Activated CD4-positive, alpha-beta T cell treated with anti-CD3 and anti-CD28 coated beads, Interleukin-2, amount 50 U/mL, for 48 hours (primary cell): ENCODE measurements at places on chromosomes 4 and X.

- DNase-seq = no peak
Observed at GRCh38 chr4:77715414-77716290, 103.5 kb downstream of the CNOT6L start.

- no peak for DNase-seq
Observed at GRCh38 chr4:76546759-76547742, 112.0 kb downstream of the SHROOM3 start.

DNA sequence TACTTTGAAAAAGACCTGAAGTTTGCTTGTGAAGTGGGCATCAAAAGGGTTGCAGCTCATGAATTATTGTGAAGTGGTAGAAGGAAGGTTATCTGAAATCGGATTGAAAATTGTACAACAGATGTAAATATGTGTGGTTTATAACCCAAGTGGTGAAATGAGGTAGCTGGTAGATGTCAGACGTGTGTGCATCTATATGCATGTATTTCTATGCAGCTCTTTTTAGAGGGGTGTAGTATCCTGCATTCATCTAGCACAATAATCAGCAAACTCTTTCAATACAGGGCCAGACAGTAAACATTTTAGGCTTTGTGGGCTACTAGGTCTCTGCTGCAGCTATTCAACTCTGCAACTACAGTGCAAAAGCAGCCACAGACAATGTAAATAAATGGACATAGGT lies 9.4 kb downstream of the ATRX start:
- DNase-seq = no peak

DNA sequence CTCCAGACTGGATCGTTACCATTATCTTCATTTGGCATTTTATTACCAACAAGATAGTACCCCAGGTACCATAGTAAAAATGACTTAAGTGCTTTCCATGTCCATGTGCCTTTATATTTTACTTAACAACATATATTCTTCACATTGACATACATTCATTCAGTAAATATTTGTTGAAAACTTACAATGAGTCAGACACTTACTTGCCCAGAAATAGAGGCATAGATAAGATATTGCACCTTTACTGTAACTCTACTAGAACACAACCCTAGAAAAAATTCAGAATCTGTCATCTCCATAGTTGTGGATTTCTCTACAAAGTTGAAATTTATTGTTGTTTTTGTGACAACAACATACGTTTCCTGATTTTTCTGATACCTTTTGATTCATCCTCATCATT lies 640.6 kb downstream of the RPA4 start:
- no peak for DNase-seq

- DNase-seq = no peak
Observed at GRCh38 chrX:1807301-1807731, 192.5 kb downstream of the ASMT start.

- DNase-seq = no peak
Observed at GRCh38 chr4:2831611-2832308, 11.9 kb upstream of the ADD1 start.

GRCh38 chrX:11793734-11794133 lies 35.7 kb downstream of the MSL3 start:
- no peak for DNase-seq

DNA sequence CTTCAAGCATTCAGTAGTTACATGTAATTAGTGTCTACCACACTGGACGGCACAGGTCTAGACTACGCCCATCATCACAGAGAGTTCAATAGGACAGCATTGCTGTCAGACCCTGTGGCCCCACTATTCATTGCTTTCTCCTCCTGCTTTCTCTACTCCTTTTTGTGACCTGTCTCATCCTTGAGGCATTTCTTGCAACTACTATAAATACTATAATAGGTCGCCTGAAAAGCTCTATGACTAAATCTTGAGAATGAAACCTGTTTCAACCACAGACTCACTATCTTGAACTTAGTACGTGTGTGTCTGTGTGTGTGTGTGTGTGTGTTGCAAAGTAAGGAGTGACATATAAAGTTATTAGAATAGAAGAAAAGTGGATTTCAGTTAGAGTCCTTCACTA lies 252.9 kb upstream of the KLF3 start:
- DNase-seq = peak; percentile 10

DNA sequence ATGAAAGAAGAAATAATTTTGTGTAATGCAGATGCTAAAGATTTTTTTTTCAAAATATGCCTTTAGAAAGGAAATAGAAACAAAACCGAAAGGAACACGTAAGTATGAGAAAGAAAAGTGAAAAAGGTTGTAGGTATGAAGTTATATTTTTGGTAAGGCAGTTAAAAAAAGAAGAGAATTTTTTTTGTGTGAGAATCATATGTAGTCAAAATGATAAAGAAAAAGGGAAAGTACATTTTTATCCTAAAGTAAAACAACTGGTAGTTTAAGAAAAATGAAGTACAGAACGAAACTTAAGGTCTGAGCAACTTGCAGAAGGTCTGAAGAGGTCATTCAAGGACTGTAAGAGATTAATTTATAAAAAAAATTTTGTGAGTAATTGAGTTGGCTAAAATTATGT lies 164.0 kb upstream of the TRAM1L1 start:
- no peak for DNase-seq

DNA sequence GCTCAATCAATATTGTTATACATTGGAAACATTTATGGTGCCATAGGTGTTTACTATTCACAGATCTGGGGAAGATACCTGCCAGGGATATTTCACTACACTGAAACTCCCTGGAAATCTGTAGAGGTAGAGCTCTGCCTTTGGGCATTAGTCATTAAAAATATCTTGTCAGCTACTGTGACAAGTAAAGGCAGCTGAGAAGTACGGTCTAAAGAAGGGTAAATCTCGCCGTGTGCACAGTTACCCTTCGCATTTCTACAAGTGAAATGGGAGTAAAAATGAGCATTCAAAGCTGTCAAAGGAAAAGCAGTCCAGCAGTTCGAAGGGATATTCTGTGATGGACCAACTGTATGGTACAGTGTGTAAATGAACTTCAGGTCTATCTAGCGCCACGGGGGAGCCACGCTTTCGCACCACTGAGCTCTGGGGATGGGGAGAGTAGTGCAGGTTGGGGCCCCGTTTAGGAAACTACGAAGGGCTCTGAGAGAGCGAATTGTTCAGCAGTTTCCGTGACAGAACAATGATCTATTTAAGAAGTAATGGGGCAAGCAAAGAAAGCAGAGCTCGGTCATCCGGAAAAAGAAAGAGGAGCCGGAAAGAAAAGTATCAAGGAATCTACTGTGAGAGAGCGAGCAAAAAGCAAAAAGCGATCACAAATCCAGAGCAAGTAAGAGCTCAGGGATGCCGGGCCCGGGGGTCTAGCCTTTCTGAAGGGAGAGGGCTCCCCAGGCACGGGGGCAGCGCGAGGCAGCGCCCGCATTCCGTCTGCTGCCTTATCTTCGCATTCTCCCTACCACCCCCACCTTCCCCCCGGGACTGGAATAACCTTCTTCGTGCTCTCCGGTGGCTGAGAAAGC lies 646 bp downstream of the TIGD4 start:
- DNase-seq = peak; percentile 36

DNA sequence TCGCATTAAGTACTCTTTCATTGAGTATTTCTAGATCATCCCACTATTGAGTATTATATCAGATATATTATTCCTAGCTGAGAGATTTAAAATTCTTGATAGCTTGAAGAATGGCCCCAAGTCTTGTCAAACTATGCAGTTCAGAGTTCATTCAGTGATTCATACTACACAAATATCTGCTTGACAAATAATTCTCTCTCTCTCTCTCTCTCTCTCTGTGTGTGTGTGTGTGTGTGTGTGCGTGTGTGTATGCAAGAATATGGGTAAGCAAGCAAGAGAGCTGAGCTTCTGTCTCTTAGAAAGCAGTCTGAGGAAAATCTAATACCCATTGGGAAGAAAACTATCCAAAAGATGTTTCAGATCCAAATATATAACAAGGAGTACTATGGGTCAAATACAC lies 142.0 kb downstream of the SLC10A7 start:
- no peak for DNase-seq
